ENCODE measurements at places on chromosomes 5 and 9.

DNA sequence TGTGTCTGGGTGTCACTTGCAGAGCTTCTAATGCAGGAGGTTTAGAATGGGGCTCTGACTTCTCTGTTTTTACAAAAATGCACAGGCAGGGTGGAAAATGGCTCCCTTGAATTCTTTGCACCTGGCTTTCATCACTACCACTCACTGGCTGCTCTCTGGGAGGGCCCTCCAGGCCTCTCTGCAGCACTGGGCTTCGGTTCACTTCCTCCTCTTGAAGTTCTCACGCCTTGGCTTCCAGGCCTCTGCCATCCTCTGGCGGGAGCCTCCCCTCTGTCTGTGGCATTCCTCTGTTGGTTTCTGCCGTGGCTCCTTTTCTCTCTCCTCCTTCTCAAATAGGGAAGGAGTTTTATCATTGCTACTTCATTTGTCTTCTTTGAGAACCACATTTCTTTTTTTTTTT, 2.8 kb upstream of the PRLR start:
- DNase-seq = no peak

DNA sequence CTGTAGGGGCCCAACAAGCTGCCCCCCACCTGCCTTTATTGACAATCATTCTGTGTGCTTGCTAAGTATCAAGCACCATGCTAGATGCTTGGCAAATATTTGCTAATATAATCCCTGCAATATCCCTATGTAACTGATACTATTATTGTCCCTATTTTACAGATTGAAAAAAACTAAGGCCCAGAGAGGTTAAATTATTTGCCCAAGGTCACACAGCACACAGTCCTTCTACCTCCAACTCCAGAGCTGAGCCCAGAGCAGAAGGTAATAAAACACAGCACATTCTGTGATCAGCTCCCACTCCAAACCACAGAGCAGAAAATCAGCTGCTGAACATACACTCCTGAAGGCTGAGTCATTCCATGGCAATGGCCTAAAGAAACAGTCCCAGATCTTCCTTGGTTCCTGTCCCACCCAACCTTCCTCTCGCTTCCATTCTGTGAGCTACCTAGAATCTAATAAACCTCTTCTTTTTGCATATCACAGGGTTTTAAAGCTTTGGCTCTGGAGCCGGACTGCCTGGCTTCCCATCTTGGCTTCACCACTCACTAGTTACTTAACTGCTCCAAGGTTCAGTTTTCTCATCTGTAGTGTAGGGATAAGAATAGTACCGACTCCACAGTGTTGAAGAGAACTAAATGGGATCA, 66.7 kb upstream of the ADRA1B start:
- no peak for DNase-seq

GRCh38 chr5:69450116-69450515, 35.2 kb downstream of the MARVELD2 start:
- DNase-seq = no peak

- DNase-seq = no peak
Observed at GRCh38 chr5:142325725-142326479, 1.1 kb upstream of the SPRY4 start.

DNA sequence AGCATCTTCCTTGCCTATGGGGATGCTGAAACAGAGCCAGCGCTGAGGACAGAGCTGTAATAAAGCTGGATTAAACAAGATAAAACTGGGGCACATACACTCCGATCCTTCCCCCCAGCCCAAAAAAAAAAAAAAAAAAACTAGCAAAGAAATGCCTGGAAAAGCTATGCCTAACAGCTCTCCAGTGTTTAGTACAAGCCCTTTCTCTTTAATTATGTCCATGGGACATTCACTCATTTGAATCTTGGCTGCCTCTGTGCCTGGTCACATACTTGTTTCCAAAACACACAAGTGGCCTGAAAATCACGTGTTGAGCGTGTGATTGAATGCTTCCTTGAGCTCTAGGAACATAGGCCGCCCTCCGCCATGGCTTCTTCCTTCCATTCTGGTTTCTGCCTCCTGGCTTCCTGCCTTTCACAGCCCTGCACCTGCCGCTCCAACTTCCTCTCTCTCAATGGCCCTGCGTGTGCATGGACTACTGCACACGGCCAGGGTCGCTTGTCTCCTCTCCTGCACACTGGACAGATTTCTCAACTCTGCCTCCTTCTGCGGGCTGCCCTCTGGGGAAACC, 111.0 kb upstream of the RETREG1 start:
- no peak for DNase-seq

DNA sequence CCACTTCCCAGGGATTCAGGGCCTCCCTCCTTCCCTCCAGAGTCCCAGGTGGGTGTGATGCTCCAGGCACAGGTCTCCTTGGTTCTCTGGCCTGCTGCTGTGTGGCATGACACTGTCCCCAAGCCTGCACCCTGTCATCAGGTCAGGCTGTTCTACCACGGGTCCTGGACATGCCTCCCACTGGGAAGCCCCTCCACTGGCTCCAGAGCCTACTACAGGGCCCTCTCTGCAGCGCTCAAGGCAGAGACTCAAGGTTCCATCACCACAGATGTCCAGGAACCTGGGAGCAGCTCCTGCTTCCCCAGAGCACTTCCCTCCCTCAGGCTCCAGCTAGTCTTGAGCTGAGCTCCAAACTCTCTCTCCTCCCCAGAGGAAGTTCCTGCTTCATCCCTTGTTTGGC, 237.3 kb downstream of the PBX3 start:
- DNase-seq = no peak

DNA sequence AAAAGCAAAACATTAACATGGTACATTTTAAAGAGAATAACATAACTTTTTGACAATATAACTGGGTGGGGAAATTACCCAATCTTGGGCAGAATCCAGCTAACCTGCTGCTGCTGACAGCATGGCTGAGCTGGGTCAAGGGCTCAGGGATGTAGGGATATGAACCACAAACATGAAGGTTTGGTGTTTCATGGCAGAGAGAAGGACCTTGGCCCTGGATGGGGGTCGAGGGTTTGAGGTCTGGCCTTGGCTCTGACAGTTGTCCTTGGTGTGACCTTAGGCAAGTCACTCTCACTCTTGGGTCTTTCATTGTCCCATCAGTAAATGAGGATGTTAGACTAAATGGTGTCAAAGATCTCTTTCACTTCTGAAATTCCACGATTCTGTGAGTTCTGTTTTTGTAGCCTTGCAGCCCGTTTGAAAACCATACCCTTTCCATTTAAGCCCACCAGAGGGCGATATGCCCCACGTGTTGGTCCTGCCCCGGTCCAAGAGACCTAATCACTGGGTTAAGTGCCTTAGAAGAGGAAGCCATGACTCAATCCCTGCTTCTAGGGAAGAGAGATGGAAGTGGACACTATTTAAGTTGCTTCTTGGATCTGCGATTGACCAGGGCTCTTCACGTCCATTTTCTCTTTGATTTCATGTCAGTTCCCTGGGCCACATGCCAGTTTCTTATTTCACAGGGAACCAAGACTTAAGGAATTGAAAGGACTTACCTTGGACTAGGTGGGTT, 56.8 kb upstream of the TEX48 start:
- no peak for DNase-seq
